ENCODE measurements at places on chromosomes 7 and 10. TPM values are rescaled to one million over a fixed set of nuclear protein-coding genes. Genes with fewer than 3 reads are reported as not detected.

- no peak for DNase-seq
These were observed 252.3 kb downstream of the KCNMA1 start for GRCh38 chr10:77385315-77385714.

DNA sequence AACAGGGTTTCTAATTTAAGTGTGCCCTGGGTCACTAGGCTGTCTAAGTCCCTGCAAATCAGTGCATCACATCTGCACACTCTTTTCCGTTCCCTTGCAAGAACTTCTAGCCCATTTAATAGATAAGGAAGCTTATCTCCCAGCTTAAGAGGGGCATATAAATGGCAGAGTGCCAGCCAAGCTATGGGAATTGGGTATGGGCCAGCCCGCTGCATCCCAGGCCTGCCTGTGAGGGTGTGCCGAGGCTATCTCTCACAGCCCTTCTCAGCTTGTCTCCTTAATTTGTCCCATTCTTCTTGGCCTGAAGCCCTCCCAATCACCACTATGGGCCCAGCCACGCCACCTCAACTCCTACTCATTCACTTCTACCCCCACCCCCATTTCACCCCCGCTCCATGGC, 14.7 kb downstream of the AQP1 start:
- DNase-seq: peak; percentile 13

DNA sequence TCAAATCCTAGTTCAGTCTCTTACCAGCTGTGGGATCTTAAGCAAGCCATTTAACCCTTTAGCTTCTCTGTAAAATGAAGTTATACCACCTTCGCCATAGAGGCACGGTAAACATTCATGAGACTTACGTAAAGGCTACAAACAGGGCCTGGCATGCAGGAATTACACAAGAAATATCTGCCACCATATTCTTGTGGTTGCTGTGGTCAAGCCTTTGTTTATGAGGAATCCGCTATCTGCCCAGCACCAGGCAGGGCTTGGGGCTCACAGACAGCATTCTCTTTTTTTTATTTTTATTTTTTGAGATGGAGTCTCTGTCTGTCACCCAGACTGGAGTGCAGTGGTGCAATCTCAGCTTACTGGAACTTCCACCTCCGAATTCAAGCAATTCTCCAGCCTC, 9.9 kb downstream of the AIFM2 start:
- DNase-seq: no peak

TNRC18 gene
- total RNA-seq: 37.7 TPM

DNA sequence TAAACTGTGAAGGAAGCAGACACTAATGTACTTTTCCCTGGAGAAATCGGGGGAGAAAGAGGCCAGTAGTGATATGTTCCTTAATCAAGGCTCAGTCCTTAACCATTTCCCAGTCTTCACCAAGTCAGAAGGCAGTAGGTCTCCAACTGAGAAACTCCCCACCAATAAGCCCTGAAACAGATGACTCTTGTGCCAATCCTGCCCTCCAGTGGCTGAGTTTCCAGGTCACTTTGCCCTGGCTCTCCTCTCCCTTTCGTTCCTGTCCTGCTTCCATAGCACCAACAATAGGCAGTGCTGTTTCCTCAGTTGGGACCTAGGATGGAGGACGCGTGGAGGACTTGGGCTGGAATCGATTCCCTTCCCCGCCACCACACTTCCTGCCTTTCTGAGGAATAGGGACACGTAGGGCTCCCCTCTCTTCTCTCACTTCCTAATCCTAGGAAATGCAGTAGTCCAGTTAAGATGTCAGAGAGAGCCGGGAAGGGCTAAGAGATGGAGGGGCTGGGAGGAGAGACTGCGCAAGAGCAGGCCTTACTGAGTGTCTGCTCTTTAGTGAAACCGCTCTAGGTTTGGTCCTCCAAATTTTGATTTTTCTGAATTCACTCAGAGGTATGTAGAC, 23.4 kb downstream of the ATOH7 start:
- DNase-seq: no peak

DNA sequence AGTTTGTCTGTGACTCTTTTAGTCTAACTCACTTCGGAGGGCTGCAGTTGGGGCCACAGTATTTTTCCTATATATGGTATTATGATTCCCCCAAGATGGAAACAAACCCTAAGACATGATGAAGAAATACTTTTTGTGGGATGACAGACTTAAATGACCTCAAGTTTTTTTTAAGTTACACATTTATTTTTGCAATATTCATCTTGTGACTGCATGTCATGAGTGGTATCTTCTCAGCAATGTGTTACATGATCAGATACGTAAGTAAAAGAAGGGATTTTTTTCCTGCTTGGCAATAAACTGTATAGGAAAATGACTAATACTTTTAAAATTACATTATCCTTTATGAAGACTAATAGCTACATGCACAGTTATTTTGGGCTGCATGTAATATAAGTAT, 57.8 kb downstream of the OR13A1 start:
- no peak for DNase-seq

GRCh38 chr7:29611941-29612544, 48.4 kb downstream of the PRR15 start:
- DNase-seq: no peak

DNA sequence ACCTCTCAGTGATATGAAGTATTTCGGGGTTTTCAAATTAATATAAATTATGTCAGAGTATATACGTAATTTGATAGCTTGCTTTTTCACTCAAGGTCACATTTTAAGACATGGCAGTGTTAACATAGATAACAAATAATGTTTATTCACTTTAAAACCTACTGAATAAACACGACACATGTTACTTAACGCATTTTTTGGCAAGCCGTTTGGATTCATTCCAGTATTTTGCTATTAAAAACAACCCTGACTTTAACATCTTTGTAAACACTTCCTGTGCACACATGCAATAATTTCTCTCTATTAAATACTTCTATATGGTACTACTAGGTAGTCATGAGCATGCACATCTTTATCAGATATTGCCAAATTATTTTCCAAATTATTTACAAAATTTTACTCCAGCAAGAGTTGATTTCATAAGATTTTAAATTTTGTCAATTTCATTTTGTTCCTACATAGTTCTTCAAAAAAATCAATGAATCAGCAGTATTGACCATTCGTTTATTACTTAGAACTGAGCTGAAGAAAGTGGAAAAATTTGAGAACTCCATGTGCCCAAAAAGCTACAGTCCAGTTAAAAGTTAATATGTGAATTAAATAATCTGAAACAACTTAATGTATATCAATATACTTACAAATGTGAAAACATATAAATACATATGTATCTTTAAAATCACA, 26.8 kb upstream of the THSD7A start:
- DNase-seq: no peak

- DNase-seq: no peak
These were observed 79.5 kb downstream of the HIF1AN start for GRCh38 chr10:100615241-100615640.

Measured in pancreas (tissue), 10 donors.